ENCODE measurements at places on chromosomes 3 and 15.

DNA sequence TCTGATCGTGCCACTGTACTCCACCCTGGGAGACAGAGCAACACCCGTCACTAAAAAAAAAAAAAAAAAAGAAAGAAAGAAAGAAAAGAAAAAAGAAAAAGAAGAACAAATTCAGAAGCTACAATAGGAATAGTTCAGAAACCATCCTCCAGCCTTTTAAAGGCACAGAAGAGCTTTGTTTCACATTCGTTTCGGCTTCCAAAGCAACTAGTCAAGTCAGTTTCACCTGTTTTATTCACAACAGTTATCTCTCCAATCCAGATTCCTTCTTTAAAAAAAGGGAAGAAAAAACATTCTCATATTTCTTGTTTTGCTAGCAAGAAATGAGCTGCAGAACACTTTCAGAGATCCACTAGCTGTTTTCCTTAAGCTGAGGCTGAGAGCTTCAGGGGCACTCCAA, 767.7 kb upstream of the CFAP20DC start:
- H3K4me1 ChIP-seq: peaks cover 16% of the 10 kb centered on the region
- no peak overlapping the region for H3K27ac ChIP-seq
- H3K4me3 ChIP-seq: no peak overlapping the region
- no peaks in the 10 kb centered on the region for H3K27me3 ChIP-seq
- H3K36me3 ChIP-seq: no peaks in the 10 kb centered on the region

DNA sequence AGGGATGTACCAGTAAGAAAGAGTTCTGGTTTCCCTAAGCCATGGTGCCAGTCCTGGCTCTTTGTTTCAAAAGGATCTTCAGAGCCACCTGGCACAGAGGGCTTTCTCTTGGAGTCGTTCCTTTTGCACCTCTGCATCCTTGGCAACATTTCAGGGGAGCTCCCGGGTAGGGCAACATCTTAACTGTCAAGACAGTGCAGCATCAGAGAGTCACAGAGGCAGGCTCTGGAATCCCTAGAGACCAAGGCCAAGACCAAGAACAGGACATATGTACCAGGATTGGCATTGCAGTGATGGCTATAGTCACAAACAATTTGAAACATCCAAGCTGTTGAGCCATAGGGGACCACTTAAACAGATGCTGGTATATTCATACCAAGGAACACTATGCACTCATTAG, 129.4 kb upstream of the ADPGK start:
- H3K27me3 ChIP-seq: no peaks in the 10 kb centered on the region
- DNase-seq: no peak
- H3K4me1 ChIP-seq: no peaks in the 10 kb centered on the region
- H3K4me3 ChIP-seq: no peak overlapping the region
- no peak overlapping the region for H3K27ac ChIP-seq
- no peaks in the 10 kb centered on the region for H3K36me3 ChIP-seq

- peak overlapping the region; percentile 99 for H3K27ac ChIP-seq
- peak overlapping the region; percentile 44 for H3K4me3 ChIP-seq
- H3K4me1 ChIP-seq: peaks cover 41% of the 10 kb centered on the region
- DNase-seq: no peak
- peaks cover 5% of the 10 kb centered on the region for H3K36me3 ChIP-seq
Measured at GRCh38 chr3:45966950-45967640, 23.8 kb downstream of the CXCR6 start.

DNA sequence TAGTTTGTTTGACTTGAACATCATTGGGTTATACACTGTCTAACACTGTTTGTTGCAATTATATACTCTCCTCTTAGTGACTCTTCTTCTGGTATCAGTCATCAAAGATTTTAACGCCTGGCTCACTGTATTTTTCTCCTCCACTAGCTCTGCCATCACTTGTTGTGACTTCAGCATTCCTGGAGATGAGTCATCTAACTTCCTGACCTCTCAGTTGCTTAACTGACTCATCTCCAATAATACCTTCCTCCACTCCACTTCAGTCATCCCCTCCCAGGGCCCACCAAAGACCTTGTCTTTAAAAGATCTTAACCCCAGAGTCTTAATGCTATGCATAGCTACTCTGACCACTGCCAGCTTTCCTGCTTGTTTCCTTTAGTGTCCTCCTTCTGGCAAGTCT, 28.6 kb upstream of the CLSTN2 start:
- no peak overlapping the region for H3K4me3 ChIP-seq
- H3K4me1 ChIP-seq: no peaks in the 10 kb centered on the region
- DNase-seq: no peak
- no peaks in the 10 kb centered on the region for H3K27me3 ChIP-seq
- H3K36me3 ChIP-seq: no peaks in the 10 kb centered on the region

GRCh38 chr15:33851079-33851478, 117.2 kb upstream of the CHRM5 start:
- DNase-seq: no peak
- H3K4me1 ChIP-seq: no peaks in the 10 kb centered on the region
- H3K27ac ChIP-seq: no peak overlapping the region
- H3K36me3 ChIP-seq: peaks cover 52% of the 10 kb centered on the region
- no peak overlapping the region for H3K4me3 ChIP-seq
